ENCODE measurements at places on chromosomes 4 and X.

GRCh38 chrX:9503261-9503660 is 38.4 kb downstream of the TBL1X start:
- DNase-seq: no peak

- DNase-seq: no peak
Measured at GRCh38 chr4:41169256-41169800, 45.0 kb downstream of the APBB2 start.

- DNase-seq: no peak
Measured at GRCh38 chr4:15163284-15163645, 161.0 kb downstream of the CPEB2 start.

- no peak for DNase-seq
Measured at GRCh38 chr4:145043306-145043705, 54.7 kb downstream of the ANAPC10 start.

- DNase-seq: no peak
Measured at GRCh38 chrX:132677233-132677716, 188.4 kb upstream of the MBNL3 start.

DNA sequence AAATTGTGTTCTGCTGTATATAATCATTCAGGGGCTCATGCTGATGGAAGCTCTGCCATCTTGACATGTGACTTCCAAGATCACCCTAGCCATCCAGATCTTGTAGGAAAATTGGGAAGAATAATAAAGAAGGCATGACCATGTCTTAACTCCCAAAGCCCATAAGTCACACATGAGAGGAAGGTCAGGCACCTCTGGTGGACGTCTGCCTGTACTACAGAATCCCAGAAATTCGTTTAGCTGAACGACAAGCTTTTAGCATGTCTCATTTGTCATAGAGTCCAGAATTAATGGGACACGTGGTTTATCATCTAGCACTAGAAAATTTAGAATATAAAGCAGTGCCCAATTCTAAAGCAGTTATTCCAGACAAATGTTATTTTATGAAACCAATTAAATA is 212.7 kb downstream of the CENPC start:
- DNase-seq: no peak

GRCh38 chr4:52911684-52912294 is 49.7 kb downstream of the RASL11B start:
- DNase-seq: peak; percentile 4

Measured in caudate nucleus (tissue), 63 donors.